ENCODE measurements at places on chromosomes 13 and 19.

- DNase-seq = no peak
These were observed 972.9 kb upstream of the PCDH20 start for GRCh38 chr13:62388515-62388914.

DNA sequence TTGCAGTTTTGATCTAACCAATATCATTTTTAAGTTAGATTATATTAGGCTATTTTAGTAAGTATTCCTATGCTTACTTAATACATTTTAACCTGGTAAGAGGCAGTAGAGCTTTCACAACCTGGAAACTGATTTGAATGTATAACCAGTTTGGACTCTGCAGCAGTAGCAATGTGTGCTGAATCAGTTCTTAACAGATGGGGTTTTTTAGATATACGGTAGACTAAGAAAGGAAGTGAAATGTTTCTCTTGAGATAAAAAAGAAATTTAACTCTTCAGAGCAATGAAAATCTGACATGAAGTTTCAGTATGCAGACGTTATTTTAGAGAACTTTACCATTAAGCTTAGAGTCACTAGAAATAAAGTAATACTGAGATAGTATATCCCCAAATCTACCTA is 2.7 kb downstream of the NBEA start:
- peak; percentile 21 for DNase-seq

DNA sequence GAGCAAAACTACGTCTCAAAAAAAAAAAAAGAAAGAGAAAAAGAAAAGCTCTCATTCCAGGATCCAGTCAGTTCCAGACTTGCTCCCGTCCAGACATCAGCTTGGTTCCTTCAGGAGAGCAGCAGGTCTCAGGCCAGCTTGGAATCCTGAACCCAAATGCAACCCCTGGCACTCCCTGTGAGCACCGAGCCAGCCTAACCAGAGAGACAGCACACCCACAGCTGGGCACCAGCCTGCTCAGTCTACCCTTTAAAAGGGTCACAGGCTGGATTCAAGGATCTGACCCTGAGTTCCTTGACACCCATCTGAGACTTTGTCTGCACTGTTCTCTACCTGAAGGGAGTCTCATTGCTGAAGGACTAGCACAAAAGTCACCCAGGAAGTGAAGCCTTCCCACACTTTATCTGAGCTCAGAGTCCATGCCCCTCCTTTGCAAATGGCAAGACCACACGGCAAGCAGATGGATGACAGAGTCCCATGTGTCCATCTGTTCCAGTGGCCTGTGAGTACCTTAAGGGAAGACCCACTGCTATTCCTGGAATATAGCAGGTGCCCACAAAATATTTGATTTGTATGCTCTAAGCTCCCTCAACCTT is 1.4 kb downstream of the PEPD start:
- no peak for DNase-seq

DNA sequence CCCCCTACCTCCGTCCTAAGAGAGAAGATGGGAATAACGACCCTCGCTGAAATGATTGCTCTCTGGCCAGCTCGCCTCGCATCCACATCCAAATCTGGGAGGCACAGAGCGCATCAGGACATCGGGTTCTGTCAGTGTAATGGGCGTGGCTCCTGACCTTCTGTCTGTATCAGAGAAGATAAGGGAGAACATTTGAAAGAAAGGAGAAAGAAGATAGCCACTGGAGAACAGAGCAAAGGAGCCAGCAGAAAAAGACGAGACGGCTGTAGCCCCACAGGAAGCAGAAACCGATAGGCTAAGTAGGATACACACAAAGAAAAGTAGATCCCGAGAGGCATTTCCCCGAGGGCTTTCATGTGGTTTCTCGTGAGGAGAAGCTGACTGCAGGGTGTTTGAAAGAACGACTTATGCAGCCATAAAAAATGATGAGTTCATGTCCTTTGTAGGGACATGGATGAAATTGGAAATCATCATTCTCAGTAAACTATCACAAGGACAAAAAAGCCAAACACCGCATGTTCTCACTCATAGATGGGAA is 14.0 kb upstream of the GJB2 start:
- no peak for DNase-seq

DNA sequence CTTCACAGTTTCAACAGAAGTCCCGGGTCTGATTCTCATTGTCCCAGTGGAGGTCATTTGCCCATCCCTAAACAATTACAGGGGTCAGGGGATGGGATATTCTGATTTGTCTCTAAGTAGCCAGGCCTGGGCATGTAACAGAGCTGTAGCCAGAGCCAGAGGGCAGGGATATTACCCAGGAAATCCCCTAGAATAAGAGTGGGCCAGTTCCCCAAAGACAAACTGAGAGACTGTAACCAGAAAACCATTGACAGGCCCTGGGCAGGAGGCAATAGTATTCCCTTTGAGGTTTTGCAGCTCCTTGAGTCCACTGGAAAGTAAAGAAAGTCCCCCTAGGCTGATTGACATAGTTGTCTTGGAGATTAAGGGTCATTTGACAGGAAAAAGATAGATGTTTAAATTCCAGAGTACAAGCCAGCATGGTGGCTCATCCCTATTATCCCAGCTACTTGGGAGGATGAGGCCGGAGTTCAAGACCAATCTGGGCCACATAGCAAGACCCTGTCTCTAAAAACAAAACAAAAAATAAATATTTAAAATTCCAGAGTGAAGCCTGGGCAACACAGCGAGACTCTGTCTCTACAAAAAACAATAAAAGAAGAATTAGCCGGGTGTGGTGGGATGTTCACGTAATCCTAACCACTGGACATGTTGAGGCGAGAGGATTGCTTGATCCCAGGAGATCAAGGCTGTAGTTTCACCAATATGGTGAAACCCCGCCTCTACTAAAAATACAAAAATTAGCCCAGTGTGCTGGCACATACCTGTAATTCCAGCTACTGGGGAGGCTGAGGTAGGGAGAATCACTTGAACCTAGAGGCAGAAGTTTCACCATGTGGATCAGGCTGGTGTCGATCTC is 1.9 kb upstream of the SDHAF1 start:
- no peak for DNase-seq
